Fibroblast of pulmonary artery (primary cell): ENCODE measurements at places on chromosomes 7 and 10.

GRCh38 chr7:56092789-56093531 is at the start of gene PHKG1:
TSS of gene PHKG1 (minus strand) at chr7:56092952. CDS start at chr7:56088941, 4,011 bp downstream.
- DNase-seq = peak; percentile 87

GRCh38 chr7:75727881-75728593 is 10.7 kb downstream of the HIP1 start:
- no peak for DNase-seq

DNA sequence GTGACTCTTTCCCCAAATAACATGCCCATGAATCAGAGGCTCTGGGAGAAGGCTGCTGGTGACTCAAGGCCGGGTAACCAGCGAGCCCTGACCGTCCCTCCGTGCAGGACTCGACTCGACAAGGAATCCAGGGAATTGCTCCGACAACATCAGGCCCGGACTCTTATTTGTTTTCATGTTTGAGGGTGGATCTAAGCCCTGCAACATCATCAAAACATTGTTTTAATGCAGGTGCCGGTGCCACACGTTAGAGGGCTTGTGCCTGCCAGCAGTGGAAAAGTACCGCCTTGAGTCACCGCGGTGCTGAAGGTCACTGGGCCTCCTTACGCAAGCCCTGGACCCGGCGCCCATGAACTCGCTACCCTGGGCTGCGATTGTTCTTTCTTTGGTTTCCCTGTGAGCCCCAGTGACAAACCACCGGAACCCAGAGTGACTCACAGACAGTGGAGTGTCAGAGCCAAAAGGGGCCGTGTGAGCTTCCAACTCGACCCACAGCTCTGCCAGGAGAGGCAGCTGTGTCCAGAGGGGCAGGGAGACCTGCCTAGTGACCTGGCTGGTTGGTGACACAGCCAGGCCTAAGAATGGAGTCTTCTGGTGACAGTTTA is 139.4 kb upstream of the SHH start:
- DNase-seq = peak; percentile 72

DNA sequence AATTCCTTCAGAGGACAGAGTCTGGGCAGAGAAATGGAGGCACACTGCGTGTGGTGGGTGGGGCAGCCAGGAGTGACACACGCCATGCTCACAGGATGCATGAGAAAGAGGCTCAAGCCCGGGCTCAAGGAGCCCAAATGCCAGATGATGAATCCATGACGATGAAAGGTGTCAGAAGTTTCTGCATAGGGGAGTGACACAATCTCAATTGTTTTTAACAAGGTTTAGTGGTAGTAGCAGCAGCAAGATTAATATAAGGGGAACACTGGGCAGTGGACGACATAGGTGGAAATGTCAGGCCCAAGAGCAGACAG is 126.1 kb downstream of the TNS3 start:
- no peak for DNase-seq

GRCh38 chr10:121526801-121527221 is 71.4 kb downstream of the FGFR2 start:
- no peak for DNase-seq

DNA sequence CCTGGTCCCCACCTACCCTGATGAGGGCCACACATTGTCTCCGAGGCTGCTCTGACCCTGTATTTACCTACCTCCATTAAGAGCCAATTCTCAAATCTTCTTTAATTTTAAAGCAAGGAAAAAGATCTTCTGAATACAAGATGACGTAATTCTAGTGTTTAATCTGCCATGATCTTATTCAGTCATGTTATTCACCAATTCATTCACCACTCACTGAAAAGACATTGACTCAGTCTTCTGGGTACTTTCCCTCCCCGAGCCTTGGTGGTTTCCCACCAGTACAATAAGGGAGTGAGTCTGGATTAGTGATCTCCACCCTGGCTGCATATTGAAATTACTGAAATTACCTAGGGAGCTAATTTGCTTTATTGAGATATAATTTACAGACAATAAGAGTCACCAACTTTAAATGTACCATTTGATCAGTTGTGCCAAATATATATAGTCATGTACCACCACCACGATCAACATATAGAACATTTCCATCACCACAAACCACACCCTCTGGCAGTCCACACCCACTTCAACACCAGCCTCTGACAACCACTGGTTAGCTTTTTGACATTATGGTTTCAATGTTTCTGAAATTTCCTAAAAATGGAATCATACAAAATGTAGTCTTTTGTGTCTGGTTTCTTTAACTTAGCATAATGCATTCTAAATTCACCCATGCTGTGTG is 117.5 kb upstream of the UNC5B start:
- DNase-seq = no peak

- DNase-seq = no peak
Measured at GRCh38 chr7:73442222-73442902, 8.8 kb downstream of the FZD9 start.
